ENCODE measurements at places on chromosomes 16 and 17. TPM values are rescaled to one million over a fixed set of nuclear protein-coding genes. Genes with fewer than 3 reads are reported as not detected.

EME1 gene
- 1.4 TPM for total RNA-seq

SYNGR3 gene
- total RNA-seq: 1.4 TPM

BIRC5 gene
- 2.7 TPM for total RNA-seq

CDH1 gene
- total RNA-seq: 425 TPM

SKAP1 gene
- 5.4 TPM for total RNA-seq

RHBDF2 gene
- 48.8 TPM for total RNA-seq

All from mucosa of gallbladder (tissue), 1 donor.